GM12864 (cell line): ENCODE measurements at places on chromosomes 3 and 15.

GRCh38 chr3:195033531-195034091, 237.3 kb downstream of the XXYLT1 start:
- DNase-seq, result no peak

GRCh38 chr3:187136936-187137335, 2.4 kb downstream of the RPL39L start:
- no peak for DNase-seq

- no peak for DNase-seq
Measured at GRCh38 chr3:117322866-117323265, 613.3 kb downstream of the TUSC7 start.

DNA sequence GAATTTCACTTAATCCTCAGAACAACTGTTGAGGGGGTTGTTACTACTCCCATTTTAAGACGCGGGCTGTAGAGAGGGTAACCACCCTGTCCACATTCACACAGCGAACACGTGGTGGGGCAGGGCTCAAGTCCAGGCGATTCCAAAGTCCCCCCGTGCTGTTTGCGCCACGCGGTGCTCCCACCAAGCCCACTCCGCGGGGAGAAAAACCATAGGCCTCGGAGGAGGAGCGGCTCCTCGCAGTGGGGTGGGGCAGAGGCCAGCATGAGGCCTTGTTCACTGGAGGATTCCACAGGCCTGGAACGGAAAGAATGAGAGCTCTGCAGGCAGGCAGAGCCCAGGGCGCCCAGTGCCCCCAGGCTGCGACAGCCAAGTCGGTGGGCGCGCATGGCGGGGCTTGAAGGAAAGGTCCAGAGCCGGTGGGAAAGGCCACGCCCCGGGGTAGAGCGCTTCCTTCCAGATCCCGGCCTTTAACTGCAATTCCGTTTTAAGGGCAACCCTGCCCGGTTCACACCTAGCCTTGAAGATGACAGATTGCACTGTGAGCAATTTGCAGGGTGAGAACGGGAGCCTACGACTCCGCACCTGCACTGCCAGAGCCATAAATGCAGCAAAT, 161.8 kb upstream of the TBL1XR1 start:
- DNase-seq, result no peak

DNA sequence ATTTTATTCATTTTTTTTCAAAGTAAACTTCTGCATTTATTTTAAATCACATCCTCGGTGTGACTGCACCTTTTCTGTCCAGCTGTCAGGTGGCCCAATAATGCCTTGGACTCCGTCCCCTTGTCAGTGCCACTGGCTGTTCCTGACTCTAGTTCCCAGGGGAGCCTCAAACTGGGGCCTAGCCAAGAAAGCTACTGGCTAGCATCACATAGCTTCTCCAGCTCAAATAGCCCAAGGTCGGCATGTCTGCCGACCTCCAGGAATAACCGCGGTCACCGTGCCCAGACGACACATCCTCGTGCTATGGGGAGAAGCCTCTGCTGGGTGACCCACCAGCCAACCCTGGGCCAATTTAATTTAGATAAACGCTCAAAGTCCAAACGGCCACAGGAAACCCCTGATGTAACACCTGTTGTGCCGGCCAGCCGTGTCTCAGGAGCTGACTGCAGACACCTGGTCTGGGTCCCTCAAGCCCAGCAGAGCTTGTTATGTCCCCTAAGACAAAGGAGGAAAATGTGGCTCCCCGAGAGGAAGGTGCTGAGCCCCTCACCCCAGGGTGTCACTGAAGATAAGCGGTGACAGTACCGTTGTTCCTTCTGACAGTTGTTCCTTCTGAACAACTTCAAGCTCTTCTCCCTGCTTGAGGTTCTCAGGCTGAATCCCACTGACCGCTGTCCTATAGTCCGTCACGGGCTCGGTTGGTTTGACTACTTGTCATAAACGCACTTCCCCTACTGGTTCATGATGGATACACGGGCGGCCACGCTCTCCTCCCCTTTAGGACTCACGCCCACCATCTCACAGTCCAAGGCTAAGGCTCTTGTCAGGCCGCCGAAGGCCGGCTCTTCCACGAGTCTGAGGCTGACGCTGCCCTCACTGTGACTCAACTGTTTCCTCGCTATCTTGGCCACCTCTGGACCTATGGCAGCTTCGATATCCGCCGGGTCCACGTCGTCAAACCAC, 126.2 kb downstream of the KLF13 start:
- no peak for DNase-seq

DNA sequence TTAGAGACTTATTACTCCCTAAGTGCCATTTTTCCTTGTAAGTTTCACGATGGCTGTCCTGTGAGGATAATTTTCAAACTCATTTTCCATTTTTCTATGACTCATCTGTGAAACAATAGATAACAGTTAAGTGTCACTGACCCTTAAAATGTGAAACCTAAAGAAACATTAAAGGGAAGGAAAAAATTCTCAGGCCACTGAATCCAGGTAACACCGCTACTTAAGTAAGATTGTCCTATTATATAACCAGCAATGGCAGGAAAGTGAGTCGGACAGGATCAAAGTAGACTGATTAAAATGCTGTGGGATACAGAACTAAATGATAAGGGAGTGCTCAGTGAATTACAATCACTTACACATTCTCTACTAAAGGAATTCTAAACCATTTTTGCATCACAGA, 12.4 kb downstream of the PLD1 start:
- no peak for DNase-seq

- DNase-seq, result no peak
Measured at GRCh38 chr15:41606997-41607396, 48.0 kb downstream of the TYRO3 start.

DNA sequence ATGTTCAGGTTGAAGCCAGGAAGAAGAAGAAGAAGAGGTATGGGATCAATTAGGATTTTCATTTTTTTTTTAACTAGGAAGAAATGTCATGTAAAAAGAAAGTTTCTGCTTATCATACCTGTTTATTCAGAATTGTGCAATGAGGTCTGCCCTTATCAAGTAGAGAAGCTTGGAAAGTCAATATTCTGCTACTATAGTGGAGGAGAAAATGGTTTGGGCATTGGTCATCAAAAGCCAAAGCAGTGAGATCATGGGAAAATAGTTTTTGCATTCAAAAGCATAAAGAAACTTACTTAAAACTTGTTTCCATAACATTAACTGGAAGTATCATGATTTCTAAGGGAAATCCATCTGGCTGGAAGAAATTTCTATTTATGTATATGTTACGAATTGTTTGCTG, 1239.2 kb downstream of the NSUN3 start:
- no peak for DNase-seq

- no peak for DNase-seq
Measured at GRCh38 chr15:36936613-36937012, 163.7 kb downstream of the MEIS2 start.

DNA sequence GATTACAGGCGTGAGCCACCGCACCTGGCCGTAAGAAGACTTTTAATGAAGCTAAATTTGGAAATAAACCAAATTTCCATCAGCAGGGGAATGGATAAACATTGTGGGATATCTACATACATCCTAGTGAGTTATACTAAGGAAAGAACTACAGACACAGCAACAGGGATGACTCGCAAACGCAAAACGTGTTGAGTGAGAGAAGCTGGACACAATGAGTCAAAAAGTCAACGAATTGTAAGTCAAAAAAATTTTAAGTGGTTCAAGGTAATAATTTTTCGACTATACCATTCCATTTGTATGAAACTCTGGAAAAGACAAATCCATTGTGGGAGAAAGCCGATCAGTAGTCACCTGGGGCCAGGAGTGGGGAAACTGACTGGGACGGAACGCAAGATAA, 19.9 kb downstream of the PLA2G4F start:
- DNase-seq, result no peak

DNA sequence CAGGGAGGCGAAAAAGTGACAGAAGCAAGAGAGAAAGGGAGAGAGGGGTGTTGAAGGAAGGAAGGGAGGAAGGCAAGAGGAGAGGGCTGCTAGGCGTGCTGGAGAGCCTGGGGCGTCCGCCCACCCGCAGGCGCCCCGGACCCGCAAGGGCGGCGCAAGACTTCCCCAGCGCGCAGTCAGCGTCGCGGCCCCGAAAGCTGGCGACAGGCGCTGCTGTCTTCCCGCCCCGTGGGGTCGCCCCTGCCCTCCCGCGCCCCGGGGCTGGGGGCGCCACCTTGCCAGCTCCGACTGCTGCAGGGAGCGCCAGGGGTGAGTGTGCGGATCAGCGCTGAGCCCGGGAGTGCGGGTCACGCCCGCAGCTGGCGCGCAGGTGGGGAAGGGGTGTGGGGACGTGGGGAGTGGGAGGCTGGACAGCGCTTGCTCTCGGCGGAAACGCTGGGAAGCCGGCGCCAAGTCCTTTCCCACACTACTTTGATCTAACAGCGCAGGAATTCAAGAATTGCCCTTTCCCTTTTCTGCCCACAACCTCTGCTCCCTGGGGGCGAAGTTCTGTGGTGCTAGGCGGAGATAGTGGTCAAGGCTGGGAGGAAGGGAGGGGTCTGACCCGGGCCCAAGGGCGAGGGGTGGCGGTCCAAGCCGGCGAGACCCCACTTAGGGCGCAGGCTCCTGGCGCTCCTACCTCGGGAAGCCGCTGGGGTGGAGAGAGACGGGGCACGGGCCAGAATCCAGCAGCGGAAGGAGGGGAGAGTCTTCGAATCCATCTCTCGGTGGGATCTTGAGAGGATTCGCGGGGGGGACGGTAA, 266.1 kb downstream of the CGGBP1 start:
- DNase-seq, result no peak

GRCh38 chr15:87032295-87032694, 952.6 kb downstream of the AGBL1 start:
- DNase-seq, result no peak

- no peak for DNase-seq
Measured at GRCh38 chr3:82177774-82178173, 416.3 kb upstream of the GBE1 start.

DNA sequence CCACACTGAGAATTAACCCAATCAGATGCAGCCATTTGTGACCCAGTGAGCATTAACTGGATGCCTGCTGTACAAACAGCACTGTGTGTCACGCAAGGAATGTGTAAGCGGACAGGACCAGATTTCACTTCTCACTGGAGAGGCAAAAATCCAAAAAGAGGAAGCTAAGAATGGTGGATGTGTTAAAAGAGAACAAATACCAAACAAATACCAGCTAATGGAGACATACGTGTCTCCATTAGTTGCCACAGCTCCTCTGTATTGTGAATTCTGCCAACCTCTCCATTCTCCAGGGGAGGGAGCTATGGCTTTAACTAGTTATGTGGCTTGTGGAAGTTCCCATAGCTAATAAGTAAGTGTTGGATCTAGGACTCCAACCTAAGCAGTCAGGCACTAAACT, 2.6 kb downstream of the LTF start:
- DNase-seq, result no peak

DNA sequence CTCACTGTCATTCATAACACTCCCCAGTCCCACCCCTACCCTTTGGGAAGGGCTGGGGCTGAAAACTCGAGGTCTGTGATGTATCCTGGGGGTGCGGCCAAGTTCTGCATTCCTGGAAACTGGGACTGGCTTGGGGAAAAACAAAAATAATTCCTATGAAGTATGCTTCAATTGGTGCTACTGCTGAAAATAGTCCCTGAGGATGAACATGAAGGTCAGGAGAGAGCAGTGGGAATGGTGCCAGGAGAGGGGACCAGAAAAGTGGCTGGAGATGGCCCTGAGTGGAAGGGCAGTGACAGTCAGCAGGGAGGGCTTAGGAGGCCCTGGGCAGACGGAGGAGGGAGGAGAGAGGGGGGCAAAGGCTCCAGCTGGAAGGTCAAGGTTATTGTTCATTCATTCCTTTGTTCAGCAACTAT, 4.8 kb upstream of the ISLR start:
- no peak for DNase-seq

DNA sequence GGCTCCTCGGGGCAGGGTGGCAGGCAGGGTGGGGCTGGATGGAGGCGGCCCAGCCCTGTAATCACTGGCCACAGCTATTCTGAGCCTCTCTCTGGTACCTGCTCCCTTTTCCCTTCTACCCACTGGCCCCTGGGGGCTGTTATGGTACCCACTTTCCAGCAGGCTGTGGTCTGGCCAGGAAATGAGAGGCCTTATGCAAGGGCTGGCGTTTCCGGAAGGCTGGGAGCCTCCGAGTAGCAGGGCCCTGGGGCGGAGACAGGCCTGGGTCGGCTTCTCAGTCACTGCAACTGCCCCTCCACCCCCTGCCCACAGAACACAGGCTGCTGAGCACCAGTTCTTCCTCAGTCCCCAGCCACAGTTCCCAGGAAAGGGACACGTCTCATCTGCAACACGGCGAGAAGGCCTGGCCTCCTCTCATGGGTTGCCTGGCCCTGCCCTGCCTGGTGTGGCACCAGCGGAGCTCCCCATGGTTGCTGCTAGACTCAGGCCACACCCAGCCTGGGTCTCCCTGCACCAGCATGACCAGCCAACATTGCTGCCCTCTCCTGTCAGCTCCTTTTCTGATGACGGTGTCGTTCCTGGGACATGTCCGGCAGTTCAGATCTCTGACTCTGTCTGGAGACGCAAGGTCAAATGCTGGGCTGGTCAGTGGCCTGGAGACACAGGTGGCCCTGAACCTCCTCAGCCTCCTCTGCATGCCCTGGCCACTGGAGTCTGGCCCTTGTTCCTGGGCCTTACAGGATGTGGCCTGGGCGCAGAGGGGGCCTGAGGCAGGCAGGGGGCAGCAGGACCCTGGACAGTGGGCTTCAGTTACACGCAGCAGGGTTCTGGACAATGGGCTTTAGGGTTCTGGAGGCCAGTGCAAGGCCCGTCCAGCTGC, 6.5 kb downstream of the CHST13 start:
- no peak for DNase-seq

- no peak for DNase-seq
Measured at GRCh38 chr3:187125319-187126031, 13.8 kb downstream of the RPL39L start.

GRCh38 chr3:95172164-95172943, 1109.5 kb downstream of the NSUN3 start:
- no peak for DNase-seq

DNA sequence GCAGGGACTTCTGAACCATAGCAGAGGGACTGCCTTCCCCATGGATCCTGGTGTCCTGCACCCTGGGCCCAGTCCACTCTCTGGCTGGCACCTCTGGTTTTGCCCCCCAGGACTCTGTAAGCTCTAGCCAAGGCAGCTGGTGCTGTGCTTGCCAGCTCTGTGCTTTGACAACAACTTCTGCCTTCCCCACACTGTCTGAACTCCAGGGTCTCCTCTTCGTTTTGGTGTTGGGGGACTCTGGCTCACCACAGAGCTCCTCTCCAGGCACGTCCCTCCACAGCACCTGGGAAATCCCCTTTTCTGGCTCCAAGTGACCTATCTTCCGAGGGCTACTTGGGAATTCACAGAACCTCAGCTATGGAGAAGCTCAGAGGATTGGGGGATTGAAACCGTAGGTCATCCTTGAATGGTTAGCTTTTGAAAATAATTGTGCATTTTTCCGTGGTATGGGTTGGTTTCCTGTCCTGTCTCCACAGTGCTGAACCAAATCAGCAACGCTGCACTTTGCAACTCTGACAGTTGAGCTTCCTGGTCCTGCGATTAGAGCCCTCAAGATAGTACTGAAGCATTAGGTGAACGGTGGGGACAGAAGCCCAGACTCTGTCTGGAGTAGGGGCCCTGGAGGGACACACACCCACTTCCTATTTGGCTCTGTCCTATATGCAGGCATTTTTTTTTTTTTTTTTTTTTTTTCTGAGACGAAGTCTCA, 152.4 kb downstream of the APBA2 start:
- no peak for DNase-seq

- no peak for DNase-seq
Measured at GRCh38 chr15:73924171-73924921, 1.9 kb upstream of the LOXL1 start.

GRCh38 chr3:4387210-4388204, 79.6 kb downstream of the SUMF1 start:
- DNase-seq, result no peak

GRCh38 chr3:98022978-98023820, 11.9 kb downstream of the GABRR3 start:
- peak; percentile 38 for DNase-seq

- DNase-seq, result no peak
Measured at GRCh38 chr3:88149101-88149508, 654 bp upstream of the C3orf38 start.

- no peak for DNase-seq
Measured at GRCh38 chr15:68208136-68208535, 3.0 kb upstream of the CALML4 start.
